Stimulated activated CD4-positive, alpha-beta T cell treated with anti-CD3 and anti-CD28 coated beads, Interleukin-4, amount 100 ng/mL, for 48 hours (primary cell): ENCODE measurements at places on chromosomes 3 and 15.

DNA sequence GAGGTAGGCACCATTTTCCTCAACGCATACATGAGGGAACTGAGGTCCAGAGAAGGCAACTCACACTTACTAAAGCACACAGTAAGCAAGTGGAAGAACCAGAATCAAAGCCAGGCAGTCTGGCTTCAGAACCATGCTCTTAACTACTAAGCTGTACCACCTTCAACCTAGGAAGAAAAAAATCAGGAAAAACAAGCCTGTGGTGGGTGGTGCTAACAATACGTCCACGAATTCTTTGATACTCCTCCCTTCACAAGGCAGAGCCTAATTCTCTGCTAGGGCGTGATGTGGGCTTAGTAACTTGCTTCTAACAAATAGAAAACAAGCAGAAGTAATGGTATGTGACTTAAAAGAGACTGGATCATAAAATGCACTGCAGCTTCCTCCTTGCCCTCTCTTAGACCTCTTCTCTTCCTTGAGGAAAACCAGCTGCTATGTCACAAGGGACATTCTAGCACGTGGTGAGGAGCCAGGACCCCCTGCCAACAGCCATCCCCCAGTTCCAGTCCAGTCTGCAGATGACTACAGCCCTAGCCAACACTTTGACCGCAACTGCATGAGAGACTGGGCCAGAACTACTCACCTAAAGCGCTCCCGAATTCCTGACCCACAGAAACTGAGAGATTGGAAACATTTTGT is 36.9 kb downstream of the HACD2 start:
- DNase-seq = no peak

DNA sequence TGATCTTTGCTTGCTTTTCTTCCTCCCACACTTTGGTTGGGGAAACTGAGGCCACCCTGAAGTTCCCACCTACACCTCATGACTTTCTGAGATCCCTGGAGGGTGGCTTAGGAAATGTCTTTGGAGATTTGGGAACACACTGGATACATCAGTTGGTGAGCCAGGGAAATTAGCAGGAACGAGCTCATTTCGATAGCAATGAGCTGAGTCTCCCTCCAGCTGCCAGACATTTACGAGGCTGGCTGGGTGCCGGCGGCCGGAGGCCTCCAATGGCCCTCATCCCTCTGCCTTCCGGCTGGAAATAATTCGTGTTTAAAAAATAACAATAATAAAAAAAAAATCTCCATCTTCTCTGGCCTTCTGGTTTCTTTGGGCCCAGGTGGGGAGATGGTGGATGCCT is 38.8 kb downstream of the SMAD6 start:
- no peak for DNase-seq

DNA sequence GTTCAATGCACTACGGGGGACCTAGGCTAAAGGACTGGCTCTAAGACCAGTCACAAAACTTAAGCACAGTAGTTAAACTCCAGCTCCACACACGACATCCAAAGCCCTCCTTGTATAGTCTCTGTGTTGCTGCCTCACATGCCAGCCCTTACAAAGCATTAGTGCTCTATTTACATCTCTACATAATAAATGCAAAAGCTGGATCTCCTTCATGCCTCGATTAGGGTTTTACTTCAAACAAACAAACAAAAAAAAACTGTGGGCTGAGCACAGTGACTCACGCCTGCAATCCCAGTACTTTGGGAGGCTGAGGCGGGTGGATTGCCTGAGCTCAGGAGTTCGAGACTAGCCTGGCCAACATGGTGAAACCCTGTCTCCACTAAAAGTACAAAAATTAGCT is 9.6 kb downstream of the PGBD4 start:
- no peak for DNase-seq

DNA sequence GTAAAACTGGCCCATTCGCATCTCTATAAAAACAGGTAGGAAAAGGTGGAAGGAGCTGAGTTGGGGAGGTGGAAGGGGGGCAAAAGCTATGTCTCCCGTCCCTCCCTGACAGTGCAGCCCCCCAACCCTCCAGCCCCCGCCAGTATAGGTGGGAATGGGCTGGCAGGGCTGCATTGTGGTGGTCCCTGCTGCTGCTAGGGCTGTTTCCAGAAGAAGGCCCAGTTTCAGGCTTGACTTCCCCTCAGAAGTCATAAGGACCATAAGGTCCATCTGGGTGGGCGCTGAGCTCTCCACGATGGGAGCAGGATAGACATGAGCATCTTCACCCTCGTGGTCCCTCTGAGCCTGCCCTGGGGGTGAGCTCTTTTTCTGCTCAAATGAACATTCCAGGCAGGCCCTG is 44.2 kb downstream of the APBA2 start:
- no peak for DNase-seq

DNA sequence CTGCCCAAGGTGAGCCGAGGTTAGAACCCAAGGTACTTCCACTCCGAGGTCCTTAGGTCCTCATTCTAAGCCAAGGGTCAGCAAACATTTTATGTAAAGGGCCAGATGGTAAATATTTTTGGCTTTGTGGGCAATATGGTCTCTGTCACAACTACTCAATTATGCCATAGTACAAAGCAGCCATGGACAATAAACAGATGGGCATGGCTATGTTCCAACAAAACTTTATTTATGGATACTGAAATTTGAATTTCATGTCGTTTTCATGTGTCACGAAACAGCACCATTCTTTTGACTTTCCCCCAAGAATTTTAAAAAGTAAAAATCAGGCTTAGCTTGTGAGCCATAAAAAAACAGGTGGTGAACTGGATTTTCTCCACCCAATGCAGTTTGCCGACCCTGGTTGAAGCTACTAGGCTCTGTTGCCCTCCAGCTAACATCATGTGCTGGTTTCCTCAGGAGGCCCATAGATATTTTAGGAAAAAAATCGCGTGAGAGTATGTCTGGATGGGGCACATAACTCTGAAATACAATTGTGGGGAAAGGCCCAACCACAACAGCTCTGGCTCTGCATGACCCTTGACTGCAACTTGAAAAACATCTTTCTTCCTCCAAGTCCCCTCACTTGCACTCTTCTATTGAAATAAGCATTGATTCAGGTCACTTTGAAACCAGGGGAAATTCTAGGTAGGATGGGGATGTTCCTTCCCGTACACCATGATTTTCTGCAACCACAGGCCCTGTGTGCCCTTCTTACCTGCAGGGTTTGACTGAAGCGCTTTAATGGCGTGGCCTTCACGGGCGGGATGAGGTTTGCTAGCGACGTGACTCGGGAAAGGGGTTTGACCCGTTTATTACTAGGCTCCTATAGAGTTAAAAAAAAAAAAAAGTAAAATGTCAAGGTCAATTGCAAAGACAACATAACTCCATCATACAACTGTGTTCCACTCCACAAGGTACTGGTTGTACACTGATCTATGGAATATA is 28.5 kb downstream of the ARHGEF3 start:
- no peak for DNase-seq

DNA sequence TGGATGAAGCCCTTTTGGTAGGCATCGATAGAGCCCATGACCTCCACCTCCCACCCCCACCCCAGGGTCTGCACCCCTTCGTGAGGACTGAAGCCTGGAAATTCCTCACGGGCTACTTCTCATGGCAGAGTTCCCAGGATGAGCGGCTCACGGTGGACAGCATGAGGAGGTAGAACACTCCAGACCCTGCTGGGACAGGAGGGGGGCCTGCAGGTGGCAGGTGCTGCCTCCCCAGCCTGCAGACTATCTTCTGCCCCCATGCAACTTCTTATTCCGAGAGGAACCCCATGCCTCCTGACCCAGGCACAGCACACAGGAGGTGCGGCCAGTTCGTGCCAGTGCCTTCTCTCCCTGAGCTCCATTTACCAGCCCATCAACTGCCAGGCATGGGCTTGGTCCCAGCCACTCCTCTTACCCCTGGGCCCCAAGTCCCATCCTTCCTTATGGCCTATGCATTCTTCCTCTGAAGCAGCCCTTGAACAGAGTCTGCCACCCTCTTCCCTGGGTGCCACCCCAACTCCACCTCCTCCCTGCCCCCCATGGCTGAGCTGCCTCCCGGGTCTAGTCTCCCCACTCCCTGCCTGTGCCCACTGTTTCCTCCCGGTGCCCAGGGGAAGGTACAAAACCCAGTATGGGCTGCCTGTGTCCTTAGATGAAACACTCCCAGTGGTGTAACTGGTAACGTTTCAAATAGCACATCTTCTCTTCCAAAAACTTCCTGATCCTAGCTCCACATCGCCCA is 8.4 kb downstream of the TBC1D21 start:
- no peak for DNase-seq

DNA sequence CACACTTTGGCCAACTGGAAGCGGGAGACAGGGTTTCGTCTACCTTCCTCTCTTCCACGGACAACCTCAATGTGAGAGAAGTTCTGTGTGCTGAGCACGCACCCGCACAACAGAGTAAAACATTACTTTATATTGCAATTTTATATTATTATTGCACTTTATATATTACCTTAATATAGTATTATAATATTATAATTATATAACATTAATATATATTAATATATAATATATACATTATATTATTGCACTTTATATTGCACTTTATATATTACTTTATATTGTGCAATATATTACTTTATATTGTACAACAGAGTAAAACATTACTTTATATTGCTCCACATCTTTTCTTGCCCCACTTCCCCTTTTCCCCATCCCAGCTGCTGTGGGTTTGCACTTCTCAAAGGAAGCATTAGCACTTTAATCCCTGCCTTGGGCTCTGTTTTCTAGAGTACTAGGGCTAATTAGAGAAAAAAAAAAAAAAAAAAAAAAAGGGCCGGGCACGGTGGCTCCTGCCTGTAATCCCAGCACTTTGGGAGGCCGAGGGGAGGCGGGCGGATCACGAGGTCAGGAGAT is 76.4 kb upstream of the SLC4A7 start:
- DNase-seq = no peak

DNA sequence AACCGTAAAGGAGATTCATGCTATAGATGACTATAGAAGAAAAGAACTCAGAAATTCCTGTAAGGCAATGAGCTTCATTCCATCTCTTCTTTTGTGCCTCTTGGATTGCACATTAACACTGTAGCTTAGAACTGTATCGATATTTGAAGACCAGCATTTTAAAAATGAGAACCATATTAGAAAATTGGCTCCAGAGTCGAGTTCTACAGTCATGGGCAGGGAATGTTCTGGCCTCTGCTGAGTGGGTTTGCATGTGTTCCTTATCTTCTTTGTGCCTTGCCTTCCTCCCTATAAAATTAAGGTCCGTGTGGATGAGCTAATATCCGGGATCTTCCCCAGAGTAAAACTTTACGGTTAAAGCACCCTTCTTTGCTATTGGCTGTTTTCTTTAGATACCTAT is 77.4 kb upstream of the PLCL2 start:
- no peak for DNase-seq

GRCh38 chr3:152706991-152707713 is 127.8 kb upstream of the P2RY1 start:
- no peak for DNase-seq

DNA sequence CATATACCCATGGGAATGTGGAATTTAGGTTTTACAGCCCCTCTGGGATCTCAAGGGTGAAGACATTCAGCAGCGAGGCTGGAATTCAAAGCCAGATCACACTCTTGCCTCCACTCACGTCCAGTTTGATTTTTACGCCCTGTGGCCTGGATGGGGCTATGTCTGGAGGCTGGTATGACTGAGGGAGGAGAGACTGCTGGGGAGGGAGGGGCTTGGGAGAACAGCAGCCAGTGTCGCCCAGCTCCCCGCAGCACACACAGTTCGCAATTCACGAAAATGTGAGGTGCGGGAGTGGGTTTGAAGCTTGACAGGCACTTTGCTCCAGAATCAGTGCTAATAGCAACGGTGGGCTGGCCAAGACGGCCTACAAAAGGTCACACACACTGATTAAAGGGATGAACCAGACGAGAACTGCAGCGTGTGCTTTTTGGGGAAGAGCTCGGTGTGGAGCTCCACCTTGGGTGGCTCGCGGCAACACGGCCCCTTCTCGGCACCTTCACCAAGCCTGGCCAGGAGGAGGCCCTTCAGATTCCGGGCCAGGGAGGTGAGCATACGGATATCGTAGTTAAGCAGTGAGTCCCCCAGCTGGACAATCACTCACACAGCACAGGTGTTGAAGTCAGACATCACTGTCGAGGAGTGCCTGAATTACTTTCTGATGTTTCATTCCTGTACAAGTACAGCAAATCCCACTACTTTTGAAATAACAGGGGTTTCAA is 16.4 kb downstream of the EHD4 start:
- no peak for DNase-seq

DNA sequence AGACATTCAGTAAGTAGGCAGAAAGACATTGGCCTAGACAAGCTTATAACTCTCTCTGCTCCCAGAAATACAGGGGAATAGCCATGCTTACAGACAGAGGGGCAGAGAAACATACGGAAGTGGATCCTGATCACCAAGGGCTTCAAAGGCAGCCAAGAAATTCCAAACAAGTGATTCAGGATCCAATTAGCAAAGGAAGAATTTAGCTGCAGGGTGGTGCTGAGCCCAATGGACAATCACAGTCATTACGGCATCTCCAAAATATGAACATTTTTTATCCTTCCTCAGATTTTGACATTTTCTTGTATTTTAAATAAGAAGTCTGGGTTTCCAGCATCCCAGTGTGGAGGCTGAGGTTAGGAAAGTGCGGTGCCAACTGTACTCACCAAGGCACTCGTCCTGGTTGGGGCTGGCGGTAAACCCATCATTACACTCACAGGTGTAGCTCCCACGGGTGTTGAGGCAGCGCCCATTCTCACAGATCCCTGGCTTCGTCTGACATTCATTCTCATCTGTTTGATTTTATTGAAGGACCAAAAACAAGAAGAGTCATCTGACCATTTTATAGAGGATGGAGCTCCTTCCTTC is 96.8 kb downstream of the DUT start:
- DNase-seq = no peak
